ENCODE measurements at places on chromosomes 2 and 18.

- no peak overlapping the region for H3K27ac ChIP-seq
- H3K4me1 ChIP-seq = no peaks in the 10 kb centered on the region
Measured at GRCh38 chr2:228118940-228119339, 62.5 kb downstream of the SPHKAP start.

DNA sequence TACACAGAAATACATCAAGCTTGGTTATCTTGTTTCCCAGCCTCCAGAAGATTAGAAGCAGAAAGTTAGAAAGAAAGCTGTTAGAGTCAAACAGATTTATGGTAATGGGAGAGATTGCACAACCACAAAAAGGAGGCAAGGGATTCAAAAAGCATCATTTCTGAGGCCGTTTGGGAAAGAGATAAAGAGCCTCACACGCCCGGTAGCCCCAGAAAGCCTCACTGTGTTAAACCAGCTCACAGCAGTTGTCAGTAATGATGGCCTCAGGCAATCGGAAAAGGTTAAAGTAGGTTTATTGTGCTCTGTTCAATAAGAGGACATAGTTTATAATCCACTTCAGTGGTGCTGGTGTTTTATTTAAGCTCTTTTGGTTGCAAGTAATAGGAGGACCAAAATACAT lies 111.3 kb downstream of the DCC start:
- H3K27me3 ChIP-seq = no peaks in the 10 kb centered on the region
- no peak overlapping the region for H3K27ac ChIP-seq
- no peaks in the 10 kb centered on the region for H3K4me1 ChIP-seq
- H3K4me3 ChIP-seq = no peak overlapping the region
- no peak for DNase-seq
- no peaks in the 10 kb centered on the region for H3K36me3 ChIP-seq

GRCh38 chr2:144240656-144241339 lies 279.1 kb downstream of the ZEB2 start:
- peak overlapping the region; percentile 47 for H3K27ac ChIP-seq
- no peaks in the 10 kb centered on the region for H3K27me3 ChIP-seq
- no peaks in the 10 kb centered on the region for H3K36me3 ChIP-seq
- no peak for DNase-seq

DNA sequence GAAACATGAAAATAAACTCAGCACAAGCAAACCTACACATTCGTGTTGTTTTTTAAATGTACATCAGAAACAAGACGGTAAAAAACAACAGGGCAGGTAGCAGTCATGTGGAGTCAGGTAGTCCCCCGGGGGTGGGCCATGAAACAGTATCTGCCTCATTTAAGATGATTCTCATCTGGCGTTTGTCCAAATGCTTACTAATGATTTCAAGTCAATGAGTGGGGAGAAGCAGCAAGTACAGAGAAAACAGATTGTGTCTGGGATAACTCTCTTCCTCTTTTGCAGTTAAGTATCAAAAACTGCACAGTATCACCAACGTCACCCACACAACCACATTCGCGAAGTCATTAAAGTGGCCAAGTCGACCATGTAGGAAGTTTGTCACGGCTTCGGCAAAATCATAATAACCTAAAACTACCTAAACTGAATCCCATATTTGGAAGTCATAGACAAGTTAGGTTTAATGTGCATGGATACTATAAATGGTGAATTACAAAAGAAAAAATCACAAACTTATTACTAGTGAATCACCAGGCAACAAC lies 1.3 kb downstream of the LAPTM4A start:
- no peak for DNase-seq
- no peak overlapping the region for H3K27ac ChIP-seq
- no peak overlapping the region for H3K4me3 ChIP-seq
- H3K36me3 ChIP-seq = peaks cover 19% of the 10 kb centered on the region
- H3K4me1 ChIP-seq = peaks cover 36% of the 10 kb centered on the region

- no peaks in the 10 kb centered on the region for H3K27me3 ChIP-seq
- H3K4me1 ChIP-seq = peaks cover 5% of the 10 kb centered on the region
- H3K4me3 ChIP-seq = no peak overlapping the region
- no peak for DNase-seq
- no peak overlapping the region for H3K27ac ChIP-seq
Measured at GRCh38 chr2:61707984-61708852, 145.6 kb downstream of the FAM161A start.

GRCh38 chr2:101408925-101409324 lies 21.6 kb upstream of the CREG2 start:
- no peak for DNase-seq
- no peak overlapping the region for H3K4me3 ChIP-seq
- no peak overlapping the region for H3K27ac ChIP-seq
- H3K36me3 ChIP-seq = no peaks in the 10 kb centered on the region
- H3K27me3 ChIP-seq = peaks cover 2% of the 10 kb centered on the region
- H3K4me1 ChIP-seq = no peaks in the 10 kb centered on the region

- H3K36me3 ChIP-seq = no peaks in the 10 kb centered on the region
- H3K27me3 ChIP-seq = peaks cover 19% of the 10 kb centered on the region
- DNase-seq = no peak
- no peak overlapping the region for H3K27ac ChIP-seq
Measured at GRCh38 chr2:204321910-204322751, 223.1 kb upstream of the PARD3B start.

GRCh38 chr18:35495536-35496314 lies 2.0 kb downstream of the INO80C start:
- peak overlapping the region; percentile 97 for H3K4me3 ChIP-seq
- no peak for DNase-seq
- peaks cover 14% of the 10 kb centered on the region for H3K36me3 ChIP-seq
- no peaks in the 10 kb centered on the region for H3K27me3 ChIP-seq
- H3K27ac ChIP-seq = peak overlapping the region; percentile 38

- no peaks in the 10 kb centered on the region for H3K36me3 ChIP-seq
- no peaks in the 10 kb centered on the region for H3K4me1 ChIP-seq
- H3K27ac ChIP-seq = no peak overlapping the region
- no peak for DNase-seq
Measured at GRCh38 chr2:30768708-30769480, 38.4 kb downstream of the CAPN13 start.

DNA sequence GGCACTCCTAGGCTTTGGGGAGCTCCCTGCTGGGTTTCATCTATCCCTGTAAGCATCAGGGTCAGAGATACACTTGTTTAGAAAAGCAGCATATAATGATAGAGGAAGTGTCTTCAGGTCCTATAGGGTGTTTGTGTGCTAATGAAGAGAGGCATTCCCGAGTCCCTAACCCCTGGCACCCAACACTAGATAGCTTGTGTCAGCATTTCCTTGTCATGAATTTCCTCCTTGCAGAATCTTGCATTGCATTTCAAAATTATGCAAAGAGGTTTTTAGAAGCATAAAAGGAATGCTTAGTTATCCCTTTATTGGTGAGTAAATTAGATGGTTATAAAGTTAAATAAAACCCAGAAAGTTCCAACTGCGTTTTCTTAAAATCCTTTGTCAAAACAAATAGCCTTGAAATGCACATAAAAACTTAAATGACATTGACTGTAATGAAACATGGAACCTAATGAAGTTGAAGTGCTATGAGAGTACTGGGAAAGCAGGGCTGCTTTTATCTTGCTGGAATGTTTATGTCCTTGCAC lies 63.7 kb upstream of the LHCGR start:
- H3K27me3 ChIP-seq = no peaks in the 10 kb centered on the region
- DNase-seq = no peak
- H3K36me3 ChIP-seq = no peaks in the 10 kb centered on the region
- H3K4me3 ChIP-seq = no peak overlapping the region
- no peaks in the 10 kb centered on the region for H3K4me1 ChIP-seq

DNA sequence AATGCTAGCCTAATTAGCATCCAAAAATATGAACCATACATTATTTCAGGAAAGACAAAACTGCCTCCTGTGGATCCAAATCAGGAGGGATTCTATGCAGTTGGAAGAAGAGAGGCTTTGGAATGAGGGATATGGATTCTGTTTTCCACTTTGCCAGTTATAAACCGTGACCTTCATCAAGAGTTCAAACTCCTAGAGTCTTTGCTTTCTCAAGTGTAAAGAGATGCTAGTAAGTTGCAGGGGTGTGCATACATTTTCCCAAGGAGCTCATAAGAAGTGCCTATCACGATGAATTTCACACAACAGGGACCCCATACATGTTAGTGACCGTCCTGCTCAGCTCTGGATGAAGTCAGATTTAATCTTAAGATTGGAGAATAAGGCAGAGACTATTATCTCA lies 542.5 kb downstream of the SOX11 start:
- H3K36me3 ChIP-seq = no peaks in the 10 kb centered on the region
- no peaks in the 10 kb centered on the region for H3K27me3 ChIP-seq
- no peaks in the 10 kb centered on the region for H3K4me1 ChIP-seq
- no peak overlapping the region for H3K4me3 ChIP-seq
- no peak overlapping the region for H3K27ac ChIP-seq

GRCh38 chr18:59272221-59272888 lies 899 bp downstream of the RAX start:
- no peak overlapping the region for H3K27ac ChIP-seq
- H3K27me3 ChIP-seq = peaks cover 84% of the 10 kb centered on the region
- no peak for DNase-seq
- peaks cover 30% of the 10 kb centered on the region for H3K4me1 ChIP-seq
- H3K4me3 ChIP-seq = no peak overlapping the region
- H3K36me3 ChIP-seq = no peaks in the 10 kb centered on the region

- DNase-seq = peak; percentile 65
- H3K36me3 ChIP-seq = no peaks in the 10 kb centered on the region
- peaks cover 6% of the 10 kb centered on the region for H3K4me1 ChIP-seq
- H3K4me3 ChIP-seq = no peak overlapping the region
- H3K27me3 ChIP-seq = peaks cover 62% of the 10 kb centered on the region
- H3K27ac ChIP-seq = no peak overlapping the region
Measured at GRCh38 chr18:11654736-11655605, 34.1 kb upstream of the GNAL start.

DNA sequence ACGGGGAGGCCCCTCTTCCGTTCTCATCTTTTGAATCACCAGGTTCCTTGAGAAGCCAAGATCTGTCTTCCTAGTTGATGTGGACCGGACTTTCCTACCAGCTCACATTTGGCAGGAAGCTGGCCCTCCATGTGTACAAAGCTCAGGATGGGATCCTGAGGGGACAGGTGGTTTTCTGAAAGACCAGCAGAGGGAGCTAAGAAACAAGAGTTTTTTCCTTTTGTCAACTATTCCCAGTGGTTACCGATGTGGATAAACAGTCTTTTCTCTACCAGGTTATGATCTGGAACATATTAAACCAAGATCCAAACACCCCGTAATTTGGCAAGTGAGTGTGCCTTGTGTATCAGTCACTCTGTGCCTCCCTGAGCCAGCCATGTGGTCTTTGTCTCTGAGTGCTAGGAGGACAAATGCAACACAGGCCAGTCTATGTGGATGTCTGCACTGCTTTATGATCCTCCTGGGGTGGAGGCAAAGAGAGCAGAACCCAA lies 25.1 kb upstream of the ARHGAP25 start:
- peak; percentile 50 for DNase-seq
- H3K4me1 ChIP-seq = peaks cover 24% of the 10 kb centered on the region
- no peaks in the 10 kb centered on the region for H3K27me3 ChIP-seq
- no peak overlapping the region for H3K4me3 ChIP-seq
- H3K27ac ChIP-seq = peak overlapping the region; percentile 78

DNA sequence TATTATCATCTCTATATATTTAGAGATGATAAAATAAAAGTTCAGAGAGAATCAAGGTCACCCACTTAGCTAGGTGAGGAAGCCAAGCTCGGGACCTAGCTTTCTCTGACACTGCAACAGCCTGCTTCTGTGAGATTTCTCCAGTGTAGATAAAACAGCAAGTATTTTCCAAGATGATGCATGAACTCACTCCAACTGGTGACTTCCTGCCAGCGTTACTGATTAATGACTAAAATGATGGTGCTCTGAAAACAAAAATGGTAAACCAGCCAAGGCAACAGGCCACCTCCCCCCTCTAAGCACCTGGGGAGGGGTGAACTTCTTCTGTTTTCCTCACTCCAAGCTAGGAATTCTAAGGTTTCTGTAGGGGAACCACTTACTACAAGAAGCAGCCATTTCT lies 510.2 kb upstream of the ID2 start:
- H3K27me3 ChIP-seq = no peaks in the 10 kb centered on the region
- no peak overlapping the region for H3K27ac ChIP-seq
- no peak for DNase-seq
- H3K4me3 ChIP-seq = no peak overlapping the region
- peaks cover 14% of the 10 kb centered on the region for H3K4me1 ChIP-seq

DNA sequence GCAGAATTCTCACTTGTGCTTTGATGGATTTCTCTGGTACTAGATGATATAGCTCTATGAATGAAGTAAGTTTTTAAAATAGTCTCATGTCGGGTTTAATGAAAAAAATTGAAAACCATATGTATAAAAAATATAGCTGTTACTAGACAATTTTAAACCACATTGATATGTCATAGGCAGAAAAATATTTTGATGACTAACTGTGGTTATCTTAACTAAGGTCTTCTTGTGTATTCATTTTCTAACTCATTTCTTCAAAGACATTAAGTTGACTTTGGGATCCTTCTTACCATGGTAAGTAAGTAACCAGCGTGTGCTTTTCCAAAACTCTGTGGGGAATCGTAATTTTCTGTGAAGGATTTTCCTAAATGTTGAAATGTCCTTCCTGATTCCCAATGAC lies 160.9 kb upstream of the COL3A1 start:
- no peaks in the 10 kb centered on the region for H3K4me1 ChIP-seq
- H3K4me3 ChIP-seq = no peak overlapping the region
- H3K27me3 ChIP-seq = no peaks in the 10 kb centered on the region
- no peaks in the 10 kb centered on the region for H3K36me3 ChIP-seq
- H3K27ac ChIP-seq = no peak overlapping the region

- DNase-seq = no peak
- no peak overlapping the region for H3K27ac ChIP-seq
- no peaks in the 10 kb centered on the region for H3K4me1 ChIP-seq
- no peaks in the 10 kb centered on the region for H3K27me3 ChIP-seq
- no peaks in the 10 kb centered on the region for H3K36me3 ChIP-seq
- H3K4me3 ChIP-seq = no peak overlapping the region
Measured at GRCh38 chr2:52968043-52968442, 799.6 kb upstream of the CHAC2 start.

- H3K4me3 ChIP-seq = no peak overlapping the region
- H3K4me1 ChIP-seq = peaks cover 31% of the 10 kb centered on the region
Measured at GRCh38 chr2:230879891-230880290, 15.1 kb downstream of the ITM2C start.

DNA sequence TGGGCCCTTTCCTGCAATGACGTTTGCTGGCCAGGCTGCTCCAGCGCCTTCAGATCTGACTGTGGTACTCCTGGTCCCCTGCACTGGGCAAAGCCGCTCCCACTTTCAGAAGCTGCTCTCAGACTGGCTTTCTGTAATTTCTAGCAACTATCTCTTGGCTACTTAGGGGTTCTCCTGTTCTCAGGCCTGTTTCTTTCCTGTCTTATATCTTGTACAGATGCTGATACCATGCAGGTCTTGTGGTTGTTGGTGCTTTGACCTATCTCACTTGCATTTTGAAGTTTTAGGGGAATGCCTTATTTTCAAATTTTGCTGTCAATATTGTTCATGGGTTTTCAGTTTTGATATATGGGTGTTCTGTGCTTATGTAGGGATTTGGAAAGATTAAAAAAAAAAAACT lies 145.8 kb downstream of the CLIP4 start:
- DNase-seq = no peak
- H3K36me3 ChIP-seq = no peaks in the 10 kb centered on the region
- no peak overlapping the region for H3K27ac ChIP-seq
- H3K4me1 ChIP-seq = peaks cover 2% of the 10 kb centered on the region
- H3K4me3 ChIP-seq = no peak overlapping the region
- peaks cover 34% of the 10 kb centered on the region for H3K27me3 ChIP-seq

GRCh38 chr2:43430489-43430888 lies 165.3 kb downstream of the THADA start:
- DNase-seq = no peak
- peaks cover 22% of the 10 kb centered on the region for H3K4me1 ChIP-seq
- no peak overlapping the region for H3K27ac ChIP-seq
- H3K36me3 ChIP-seq = peaks cover 56% of the 10 kb centered on the region
- no peak overlapping the region for H3K4me3 ChIP-seq

All from activated T-cell treated with anti-CD3 and anti-CD28 coated beads, Interleukin-2, amount 50 U/mL, for 24 hours (primary cell).